ENCODE measurements at places on chromosomes 7 and 10. TPM values are rescaled to one million over a fixed set of nuclear protein-coding genes. Genes with fewer than 3 reads are reported as not detected.

CALHM3 gene
- not detected for total RNA-seq

NKX2-3 gene
- total RNA-seq, result 49.9 TPM

NUTM2A gene
- total RNA-seq, result 1.2 TPM

FRMD4A gene
- total RNA-seq, result 27.8 TPM

ZCCHC24 gene
- total RNA-seq, result 118 TPM

CDHR3 gene
- 16.1 TPM for total RNA-seq

PLEKHS1 gene
- not detected for total RNA-seq

COL26A1 gene
- not detected for total RNA-seq
